AG09309 (cell line): ENCODE measurements at places on chromosomes 3 and 15.

- no peak for DNase-seq
Observed at GRCh38 chr3:10292505-10293419, at the start of gene GHRL. GHRL (minus strand) TSS chr3:10292947; CDS start chr3:10290180, 2,767 bp downstream.

DNA sequence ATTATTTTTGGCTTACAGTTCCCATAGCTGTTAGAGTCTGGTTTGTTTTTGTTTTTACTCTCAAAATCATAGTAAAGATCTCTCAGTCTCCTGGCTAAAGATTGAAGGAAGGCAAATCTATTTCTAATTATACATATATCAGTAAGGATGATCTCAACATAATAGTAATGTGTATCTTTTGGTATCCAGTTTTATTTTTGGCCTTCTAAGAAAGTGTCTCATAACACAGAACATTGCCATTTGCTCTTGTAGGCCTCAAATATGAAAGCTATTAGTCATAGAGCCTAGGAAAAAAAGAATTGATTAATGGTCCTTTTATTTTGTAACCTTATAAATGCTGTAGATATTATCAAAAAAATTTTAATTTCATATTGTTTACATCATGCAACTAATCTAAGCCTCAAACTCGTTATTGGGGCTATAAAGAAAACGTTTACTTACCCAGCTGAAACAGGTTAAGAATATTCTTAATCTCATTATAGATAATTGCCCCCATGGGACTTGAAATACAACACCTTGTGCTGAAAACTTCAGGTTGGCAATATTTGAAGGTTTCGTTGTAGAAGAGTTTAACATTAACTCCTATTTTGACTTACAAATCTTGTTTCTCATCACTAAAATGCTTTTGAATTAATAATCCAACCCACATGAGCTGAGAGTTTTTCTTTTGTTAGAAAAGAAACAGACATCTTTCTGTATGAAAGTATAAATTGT is 16.7 kb downstream of the FBXO45 start:
- DNase-seq = no peak

DNA sequence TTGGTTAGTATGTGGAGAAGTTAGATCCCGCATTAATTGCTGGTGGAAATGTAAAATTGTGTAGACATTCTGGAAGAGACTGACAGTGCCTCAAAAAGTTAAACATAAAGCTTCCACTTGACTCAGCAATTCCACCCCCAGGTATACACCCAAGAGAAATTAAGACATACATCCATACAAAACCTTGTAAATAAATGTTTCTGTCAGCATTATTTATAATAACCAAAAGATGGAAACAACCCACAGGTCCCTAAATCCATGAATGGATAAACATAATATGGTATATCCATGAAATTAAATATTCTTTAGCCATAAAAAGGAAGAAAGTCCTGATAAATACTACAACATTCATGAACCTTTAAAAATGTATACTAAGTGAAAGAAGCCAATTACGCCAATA is 817.4 kb downstream of the NTRK3 start:
- no peak for DNase-seq

DNA sequence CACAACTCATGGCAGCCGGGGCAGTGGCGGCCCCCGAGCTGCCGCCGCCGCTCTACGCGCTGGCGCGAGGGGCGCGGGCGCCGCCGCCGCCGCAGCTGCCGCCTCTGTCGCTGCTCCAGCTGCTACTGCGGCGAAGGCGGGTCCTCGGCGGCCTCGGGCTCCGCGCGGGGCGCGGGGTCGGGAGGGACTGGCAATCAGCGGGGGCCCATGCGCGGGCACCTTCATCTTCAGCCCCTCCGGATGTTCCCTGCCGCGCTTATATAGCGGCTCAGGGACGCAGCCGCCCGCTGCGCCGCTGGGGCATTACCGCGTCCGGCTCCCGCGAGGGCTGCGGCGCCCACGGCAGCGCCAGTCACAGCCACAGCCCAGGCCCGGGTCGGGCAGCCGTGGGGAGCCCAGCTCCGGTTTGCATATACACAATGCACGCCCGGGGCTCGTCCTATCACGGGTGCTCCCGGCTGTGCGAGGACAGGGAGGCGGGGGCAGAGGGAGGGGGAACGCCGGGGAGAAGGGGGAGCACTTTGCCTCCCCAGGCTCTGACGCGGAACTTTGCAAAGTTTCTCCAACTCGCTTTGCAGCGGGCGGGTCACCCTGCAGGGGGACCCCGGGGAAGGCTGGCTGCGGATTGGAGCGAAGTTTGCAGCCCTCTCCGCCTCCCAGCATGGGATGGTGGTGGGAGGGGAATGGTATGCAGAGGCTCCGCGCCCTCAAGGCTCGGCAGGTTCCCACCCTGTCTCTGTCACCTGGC is at the start of gene VGLL3:
Gene VGLL3, minus strand, starts transcription at position 416 of the 748 bp plus-strand sequence. Its CDS starts 406 bp downstream, at position 10.
- no peak for DNase-seq

- DNase-seq = no peak
Observed at GRCh38 chr3:12734960-12735359, 24.1 kb downstream of the TMEM40 start.

GRCh38 chr15:34732430-34732829 is 22.4 kb downstream of the GJD2 start:
- DNase-seq = no peak

- DNase-seq = no peak
Observed at GRCh38 chr15:47209591-47209990, 507.7 kb upstream of the SEMA6D start.

DNA sequence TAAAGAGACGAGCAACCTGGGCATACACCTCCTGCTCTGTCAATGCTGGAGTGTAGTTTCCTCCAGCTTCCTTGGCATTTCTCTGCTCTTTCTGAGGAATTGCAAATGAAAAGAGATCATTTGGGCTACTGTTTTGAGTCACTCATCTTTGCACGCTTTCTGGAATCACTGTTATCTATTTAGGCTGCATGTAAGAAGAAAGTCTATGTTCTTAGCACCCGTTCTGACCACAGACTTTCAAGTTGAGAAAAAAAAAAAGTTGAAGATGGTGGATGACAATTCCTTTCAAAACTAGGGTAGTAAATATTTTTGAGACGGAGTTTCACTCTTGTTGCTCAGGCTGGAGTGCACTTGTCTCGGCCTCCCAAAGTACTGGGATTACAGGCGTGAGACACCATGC is 41.3 kb downstream of the SIN3A start:
- DNase-seq = no peak

GRCh38 chr3:98917608-98918007 is 16.1 kb upstream of the DCBLD2 start:
- DNase-seq = no peak

DNA sequence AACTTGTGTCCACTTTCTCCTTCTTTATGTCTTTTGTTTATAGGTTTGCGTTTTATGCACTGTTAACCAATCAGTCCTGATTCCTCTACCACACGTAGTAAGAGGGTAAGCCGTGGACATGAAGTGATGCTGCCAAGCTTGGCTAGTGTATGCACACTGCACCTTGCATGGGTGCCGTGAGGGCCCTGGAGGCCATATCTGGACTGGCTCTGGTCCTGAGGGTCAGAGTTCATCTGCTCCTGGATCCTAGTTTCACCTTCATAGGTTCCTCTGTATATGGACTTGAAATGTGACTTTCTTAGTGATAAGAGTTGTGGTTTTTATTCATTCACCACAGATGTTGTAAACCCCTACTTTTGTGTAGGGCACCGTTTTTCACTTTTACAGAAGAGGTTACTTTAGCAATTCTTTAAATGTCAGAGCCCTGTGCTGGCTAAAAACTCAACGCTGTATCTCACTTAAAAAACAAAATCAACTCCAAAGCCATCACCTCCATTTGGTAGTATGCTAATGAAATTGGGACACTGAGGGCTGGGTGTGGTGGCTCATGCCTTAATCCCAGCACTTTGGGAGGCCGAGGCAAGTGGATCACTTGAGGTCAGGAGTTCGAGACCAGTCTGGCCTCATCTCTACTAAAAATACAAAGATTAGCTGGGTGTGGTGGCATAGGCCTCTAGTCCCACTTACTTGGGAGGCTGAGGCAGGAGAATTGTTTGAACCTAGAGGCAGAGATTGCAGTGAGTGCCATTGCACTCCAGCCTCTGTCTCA is 22.9 kb downstream of the SIAH2 start:
- no peak for DNase-seq

DNA sequence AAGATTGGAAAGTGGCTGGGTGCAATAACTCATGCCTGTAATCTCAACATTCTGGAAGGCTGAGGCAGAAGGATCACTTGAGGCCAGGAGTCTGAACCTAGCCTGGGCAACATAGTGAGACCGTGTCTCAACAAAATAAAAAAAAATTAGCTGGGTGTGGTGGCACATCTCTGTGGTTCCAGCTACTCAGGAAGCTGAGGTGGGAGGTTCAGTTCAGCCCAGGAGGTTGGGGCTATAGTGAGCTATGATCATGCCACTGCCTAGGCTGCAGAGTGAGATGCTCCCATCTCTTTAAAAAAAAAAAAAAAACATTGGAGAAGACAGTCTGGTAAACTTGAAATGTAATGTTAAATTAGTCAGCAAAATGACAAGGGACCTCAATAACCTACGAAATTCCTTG is 57.9 kb downstream of the STAG1 start:
- no peak for DNase-seq

DNA sequence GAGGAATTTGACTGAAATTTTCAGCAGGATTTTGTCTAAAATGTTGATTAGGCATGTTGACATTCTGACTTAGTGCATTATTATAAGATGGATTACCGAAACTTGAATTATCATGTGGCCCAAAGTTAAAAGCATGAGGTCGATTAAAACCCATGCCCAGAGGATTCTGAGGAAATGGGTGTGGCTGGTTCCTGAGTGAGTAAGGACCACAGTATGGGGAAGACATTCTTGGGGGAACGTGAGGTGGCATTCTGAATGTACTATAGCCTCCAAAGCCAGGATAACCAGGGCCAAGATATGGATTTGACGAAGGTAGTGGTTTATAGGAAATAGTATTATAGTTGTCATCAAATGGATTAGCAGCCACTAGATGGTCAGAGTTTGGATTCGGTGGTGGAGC is 38.7 kb upstream of the DNAAF4 start:
- DNase-seq = no peak

DNA sequence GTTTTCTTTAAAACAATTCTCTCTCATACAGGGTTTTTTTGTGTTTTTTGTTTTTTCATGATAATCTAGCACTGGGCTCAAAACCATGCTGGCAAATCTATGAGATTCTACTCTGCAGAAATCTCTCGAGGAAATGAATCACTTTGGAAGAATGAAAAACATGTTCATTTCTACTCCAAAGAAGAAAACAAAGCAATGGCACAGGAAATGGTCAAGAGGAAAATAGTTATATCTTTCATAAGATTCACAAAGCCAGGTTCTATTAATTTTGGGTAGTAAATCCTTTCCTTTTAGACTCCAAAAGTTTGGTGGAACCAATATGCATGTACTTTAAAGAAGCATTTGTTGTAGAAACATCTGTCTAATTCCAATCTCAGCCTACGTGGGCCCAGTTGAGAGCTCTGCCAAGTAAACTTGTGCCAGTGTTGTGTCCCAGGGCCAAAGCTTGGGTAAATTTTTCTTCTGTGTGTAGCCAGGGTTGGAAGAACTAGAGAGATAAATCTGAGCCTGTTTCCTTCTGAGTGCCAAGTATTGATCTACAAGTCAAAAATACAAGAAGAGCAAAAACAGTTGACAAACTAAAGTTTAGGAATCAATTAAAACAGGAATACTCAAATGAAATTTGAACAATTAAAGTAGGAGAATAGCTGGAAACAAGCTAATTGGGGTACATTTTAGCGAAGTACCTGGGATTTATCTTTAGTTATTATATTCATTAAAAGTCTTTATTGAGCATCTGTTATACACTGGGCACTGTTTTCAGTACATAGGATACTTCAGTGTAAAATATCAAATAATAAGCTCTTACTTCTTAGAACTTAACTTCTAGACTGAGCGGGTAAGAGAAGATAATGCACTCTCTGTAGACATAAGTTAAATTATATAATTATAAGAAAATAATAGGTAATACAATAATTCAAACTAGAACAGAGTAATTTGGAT is 657.5 kb upstream of the NECTIN3 start:
- DNase-seq = peak; percentile 63

DNA sequence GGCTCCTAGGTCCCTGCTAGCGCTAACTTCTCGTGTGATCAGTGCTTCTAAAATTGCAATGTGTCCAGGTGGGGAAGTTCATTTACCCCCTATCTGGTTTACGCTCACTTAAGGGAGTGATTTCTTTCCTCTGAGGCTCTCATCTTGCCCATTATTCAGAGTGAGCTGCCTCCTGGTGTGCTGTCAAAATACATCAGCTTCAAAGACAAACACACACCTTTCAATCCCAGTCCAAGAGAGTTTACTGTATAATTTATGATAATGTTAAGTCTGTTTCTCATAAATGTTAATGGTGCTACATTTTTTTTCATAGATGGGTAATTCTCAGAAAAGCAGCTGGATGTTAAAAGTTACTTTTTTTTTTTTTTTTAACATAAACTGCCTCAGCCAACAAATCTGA is 112.3 kb downstream of the RORA start:
- no peak for DNase-seq

GRCh38 chr15:38860674-38861073 is 296.1 kb upstream of the RASGRP1 start:
- no peak for DNase-seq

GRCh38 chr3:20039765-20040547 is at the start of gene KAT2B:
KAT2B (plus strand) TSS chr3:20040446; CDS start chr3:20040478, 32 bp downstream.
- DNase-seq = no peak

GRCh38 chr3:38226273-38226672 is 39.3 kb upstream of the SLC22A13 start:
- no peak for DNase-seq

GRCh38 chr15:36428102-36428845 is 151.2 kb upstream of the CDIN1 start:
- DNase-seq = peak; percentile 99

- DNase-seq = no peak
Observed at GRCh38 chr3:128572644-128573105, 77.9 kb downstream of the RPN1 start.

GRCh38 chr3:65485826-65486469 is 552.8 kb downstream of the MAGI1 start:
- DNase-seq = no peak

DNA sequence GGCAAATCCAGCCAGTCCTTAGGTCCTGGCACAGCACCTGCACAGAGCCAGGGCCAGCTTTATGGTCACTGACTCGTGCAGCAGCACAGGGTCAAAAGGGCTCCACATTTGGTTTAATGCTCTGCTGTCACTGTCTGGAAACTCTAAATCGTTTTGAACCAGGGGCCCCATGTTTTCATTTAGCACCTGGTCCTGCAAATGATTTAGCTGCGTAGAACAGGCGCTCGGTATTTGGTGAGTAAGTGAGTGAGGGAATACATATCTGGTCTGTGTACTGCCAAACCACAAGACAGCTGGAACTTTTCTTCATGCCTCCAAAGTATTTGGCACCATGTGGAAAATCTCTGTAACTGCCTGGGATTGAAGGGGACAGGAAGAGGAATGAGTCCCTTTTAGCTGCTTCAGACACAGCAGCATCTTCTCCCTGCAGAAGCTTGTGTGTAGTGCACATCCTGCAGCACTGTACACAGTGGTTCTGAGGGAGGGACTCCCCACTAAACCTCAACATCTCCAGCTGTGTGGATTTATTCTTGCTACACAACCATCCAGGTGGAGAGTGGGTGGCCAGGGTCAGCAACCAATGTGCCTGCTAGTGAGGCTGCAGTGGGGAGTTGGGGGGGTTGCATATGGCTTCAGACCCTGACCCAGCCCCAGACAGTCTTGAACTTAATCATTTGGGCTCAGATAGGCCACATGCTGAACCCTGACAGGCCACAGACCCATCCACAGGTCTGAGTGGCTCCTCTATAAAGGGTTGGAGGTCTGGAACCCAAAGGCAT is 1.1 kb downstream of the SH2D7 start:
- DNase-seq = peak; percentile 68

GRCh38 chr3:77682162-77682561 is 642.3 kb downstream of the ROBO2 start:
- DNase-seq = no peak

GRCh38 chr3:142953443-142953842 is 10.0 kb downstream of the PAQR9 start:
- no peak for DNase-seq
